ENCODE measurements at places on chromosomes 2 and 18.
A peak's percentile ranks its signal among the peaks of the same experiment; 100 is the strongest.

DNA sequence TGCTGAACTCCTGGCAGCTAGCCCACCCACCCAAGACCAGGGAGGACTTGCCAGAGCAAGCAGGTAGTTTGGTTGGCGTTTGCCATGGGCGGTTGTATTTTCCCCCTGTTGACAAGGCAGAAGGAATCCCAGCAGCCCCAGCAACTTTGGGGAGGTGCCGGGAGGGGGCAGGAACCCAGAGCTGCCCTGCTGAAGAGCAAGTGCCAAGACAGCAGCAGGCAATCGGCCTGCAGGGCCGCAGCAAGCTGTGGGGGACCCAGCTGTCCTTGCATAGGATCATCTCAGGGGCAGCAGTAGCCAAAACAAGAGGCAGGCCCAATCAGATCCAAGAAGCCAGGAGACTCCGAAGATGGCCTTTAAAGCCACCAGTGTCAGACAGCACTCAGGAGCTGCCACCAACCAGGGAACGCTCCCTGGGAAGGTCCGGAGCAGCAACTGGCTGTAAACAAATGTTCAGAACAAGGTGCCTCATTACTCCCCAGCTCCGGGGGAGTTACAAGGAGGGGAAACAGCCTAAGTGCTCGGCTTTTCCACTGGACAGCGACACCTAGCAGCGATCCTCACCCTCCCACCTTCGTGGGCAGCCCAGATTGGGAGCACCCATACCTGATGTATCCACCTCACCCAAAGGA, 2.1 kb downstream of the ST8SIA5 start:
- DNase-seq, result no peak

GRCh38 chr2:170121689-170122088, 56.3 kb upstream of the MYO3B start:
- DNase-seq, result no peak

- no peak for DNase-seq
These were observed 231.5 kb downstream of the SRBD1 start for GRCh38 chr2:45379399-45380087.

DNA sequence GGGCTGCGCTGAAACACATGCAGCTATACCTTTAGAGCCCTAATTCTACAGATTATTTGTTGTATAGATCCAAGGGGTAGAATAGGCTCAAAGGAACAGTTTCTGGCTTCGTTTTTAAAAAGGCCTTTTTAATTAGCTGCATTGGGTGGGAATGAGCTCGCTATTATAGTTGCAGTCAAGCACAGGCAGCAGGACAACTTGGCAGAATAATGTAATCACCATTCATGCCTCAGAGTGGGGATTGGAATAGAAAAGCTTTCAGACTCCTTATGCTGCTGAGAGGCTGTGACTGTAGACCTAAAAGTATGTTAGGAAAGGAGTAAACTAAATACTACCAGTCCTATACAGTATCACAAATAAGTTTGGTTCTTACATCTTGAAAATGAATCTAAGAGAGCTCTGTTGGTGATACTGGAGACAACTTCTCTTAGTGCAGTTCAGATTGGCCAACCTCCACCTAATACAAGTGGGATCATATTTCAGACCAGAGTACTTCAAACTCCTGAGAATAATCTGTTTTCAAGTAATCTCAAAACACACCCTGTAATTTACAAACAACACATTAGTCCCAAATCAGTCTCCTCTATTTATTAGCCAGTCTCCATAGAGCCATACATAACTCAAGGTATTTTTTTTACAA, 121.4 kb downstream of the ANTXR1 start:
- DNase-seq, result no peak

DNA sequence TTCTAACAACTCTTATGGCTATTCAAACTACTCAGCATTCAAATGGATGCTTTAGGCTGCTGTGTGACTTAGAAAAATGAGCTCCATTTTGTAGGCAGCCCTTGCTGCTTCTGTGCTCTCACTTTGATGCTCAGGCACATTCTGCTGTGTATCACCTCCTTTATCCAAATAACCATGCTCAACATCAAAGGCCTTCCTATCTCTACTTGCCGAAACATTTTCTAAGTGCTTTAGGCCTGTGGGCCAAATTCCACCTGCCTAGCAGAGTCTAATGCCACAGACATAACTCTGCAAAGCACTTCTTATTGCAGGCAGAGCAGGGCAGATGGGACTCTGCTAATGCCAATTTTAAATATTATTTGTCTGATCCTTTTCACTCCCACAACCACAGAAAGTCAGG, 397.4 kb downstream of the RND3 start:
- no peak for DNase-seq

DNA sequence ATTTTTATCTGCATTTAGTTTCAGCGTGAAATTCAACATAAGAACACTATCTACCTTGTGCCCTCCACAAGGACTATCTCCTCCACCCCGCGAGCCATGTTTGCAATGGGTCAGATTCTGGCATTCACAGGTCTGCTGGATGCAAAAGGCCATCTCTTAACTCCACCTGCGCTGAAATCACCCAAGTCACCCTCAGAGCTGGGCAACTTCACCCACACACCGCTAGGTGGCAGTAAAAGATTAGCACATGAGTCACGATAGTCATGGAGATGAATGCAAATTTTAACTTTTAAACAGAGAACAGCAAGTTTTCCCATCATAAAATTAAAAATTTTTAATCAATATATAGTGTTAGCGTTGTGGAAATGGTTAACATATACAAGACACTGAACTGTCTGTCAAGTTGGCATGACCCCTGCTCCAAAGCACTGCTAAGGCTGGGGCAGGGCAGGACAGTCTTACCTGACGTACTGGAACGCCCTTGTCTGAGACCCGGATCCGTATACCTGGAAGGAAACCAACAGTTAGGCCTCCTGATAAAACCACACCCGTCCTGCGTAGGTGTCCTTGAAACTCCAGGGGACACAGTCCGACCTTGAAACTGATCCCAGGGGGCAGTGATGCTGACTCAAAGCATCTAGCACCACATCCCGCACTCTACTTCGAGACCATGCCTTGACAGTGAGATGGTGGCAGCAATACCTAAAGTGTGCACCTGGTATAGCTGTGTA, 89.6 kb downstream of the UXS1 start:
- no peak for DNase-seq

- no peak for DNase-seq
These were observed 43.8 kb downstream of the MAIP1 start for GRCh38 chr2:199999166-199999565.

DNA sequence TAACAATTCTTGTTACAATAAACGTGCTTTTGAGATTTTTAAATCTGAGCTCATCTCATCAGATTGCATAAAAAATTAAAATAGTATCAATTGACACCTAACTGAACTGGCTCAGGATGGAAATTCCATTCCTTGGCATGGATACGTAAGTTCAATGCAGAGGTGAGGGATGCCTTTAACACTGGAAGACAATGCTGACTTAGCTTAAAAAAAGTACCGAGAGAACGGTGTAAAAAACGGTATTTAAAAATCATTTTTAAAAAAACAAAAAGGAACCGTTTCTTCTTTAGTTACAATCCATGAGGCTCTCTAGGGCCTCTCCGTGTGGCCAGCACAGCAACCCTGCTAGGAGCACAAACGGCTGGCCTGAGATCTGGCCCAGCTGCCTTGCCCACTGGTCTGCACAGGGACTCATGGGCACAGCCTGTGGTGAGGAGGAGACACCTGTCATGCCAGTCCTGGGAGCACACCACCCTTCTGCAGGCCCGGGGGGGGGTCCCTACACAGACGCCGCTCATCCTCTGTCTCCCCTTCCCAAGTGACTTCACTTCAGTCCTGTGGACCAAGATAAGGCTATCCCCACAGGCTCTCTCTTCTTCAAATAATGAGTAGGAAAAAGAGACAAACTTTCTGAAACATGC, 45.2 kb downstream of the FAM168B start:
- DNase-seq, result no peak

DNA sequence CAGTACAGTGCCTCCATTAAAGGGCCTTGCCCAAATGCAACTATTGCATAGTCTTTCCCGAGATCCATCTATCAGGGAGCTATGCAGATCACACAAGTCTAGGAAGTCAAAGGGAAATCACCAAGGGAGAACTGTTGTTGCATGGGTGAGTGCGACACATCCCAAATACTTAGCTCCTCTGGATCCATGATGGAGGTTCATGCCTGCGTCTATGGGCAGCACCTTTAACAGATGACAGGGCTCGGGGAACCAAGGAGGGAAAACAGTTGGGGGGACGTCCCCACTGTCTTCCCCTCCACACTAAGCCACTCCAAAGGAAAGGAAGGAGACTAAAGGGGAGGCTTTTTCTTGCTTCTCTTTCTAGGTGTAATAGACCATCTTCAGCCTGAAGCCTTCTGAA, 552.8 kb upstream of the PKDCC start:
- no peak for DNase-seq

DNA sequence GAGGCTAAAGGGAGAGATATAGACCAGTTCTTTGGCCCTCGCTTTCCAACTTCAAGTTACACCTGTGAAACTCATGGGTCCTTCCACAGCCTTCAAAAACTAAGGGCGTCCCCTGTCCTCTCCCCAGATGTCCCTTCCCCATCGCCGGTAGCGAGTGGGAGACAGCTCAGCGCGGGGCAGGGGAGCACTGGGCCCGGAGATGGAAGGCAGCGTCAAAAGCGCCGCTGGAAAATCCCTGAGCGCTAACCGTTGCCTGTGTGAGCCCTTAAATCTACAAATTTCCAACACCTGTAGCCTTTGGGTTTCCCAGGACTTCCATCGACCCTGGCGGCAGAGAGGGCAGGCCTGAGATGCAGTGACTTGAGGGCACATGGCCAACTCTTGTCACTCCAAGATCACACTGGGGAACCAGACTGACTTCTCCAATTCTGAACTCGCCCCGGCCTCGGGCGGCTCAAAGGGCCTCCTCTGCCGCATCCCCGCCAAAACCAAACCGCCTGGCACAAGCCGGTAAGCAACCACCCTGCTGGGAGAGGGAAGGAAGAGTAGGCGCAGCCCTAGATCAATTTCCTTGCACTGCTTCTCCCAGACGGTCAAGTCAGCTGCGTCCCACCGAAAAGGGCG, 879 bp upstream of the EPAS1 start:
- DNase-seq, result peak; percentile 84

DNA sequence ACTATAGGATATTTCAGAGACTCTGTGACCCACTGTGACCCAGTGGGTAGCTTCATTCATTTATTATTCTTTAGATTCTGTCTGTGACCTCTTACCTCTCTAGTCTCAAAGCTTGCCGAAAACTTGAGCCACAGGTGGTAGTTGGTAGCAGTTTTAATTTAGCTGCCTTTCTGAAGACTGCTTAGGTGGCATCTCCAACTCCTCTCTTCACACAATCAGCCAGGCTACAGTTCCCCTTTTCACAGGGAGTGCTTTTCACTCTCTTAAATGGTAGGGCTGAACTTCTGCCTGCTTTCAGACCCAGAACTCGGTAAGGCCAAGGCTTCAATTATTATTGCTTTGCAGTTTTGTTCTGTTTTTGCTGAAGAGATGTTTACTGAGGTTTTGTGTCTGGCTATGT, 349.6 kb downstream of the ARL6IP6 start:
- DNase-seq, result no peak

DNA sequence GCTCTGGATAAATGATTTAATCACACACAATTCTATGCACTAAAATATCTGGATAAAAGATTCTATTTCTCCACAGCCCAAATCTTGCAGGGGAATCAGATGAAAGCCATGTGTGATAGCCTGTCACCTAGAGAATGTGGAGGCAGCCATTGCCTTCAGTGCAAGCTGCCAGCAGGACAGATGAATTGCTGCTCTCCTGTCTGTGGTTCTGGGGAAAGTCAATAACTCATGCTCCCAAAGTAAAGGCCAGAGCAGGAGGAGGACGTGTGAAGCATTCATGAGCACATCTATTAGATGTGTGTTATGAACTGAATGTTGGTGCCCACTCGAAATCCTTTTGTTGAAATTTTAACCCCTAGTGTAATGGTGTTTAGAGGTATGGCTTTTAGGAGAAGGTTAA, 195.1 kb downstream of the RDH14 start:
- DNase-seq, result no peak

DNA sequence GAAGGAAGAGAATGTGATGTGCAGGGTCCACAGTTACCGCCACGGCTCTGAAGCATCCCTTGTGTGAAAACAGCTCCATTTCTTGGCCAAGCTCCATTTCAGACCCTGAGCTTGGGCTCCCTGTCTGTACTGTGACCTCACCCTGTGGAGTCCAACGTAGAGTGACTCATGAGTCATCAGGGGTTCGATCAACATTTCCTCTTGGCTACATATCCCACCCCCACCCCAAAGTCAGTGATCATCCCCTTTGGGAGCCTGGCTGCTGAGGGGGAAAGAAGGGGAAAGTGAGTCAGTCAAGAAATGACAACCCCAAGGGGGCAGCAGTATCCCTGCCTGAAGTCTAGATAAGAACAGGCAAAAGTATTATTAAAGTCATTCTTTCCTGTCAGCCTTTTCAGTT, 62.2 kb downstream of the PAPOLG start:
- no peak for DNase-seq

GRCh38 chr2:8623958-8624591, 57.8 kb upstream of the ID2 start:
- DNase-seq, result no peak

DNA sequence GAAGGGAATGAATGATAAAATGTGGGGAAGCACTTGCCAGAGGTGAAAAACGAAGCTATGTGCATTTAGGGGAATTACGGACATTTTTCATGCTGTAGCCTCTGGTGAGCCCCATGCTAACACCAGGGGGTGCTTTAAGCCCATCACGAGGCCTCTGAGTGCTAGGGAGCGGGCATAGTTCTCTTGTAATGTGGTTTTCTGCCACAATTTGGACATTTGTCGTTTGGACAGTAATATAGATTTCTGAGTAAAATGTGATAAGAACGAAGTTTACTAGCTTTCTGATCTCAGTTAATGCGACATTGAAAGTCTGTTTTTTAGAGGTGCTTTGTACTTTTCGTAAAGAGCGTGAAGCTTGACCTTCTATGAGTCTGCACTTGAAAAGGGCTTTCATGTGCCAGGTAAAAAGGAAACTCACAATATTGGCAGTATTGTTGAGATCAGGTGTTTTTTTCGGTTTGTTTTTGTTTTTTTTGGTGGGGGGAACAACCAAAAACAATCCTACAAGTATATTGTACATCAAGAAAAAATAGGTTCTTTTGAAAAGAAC, 50.6 kb downstream of the TRAF3IP1 start:
- peak; percentile 69 for DNase-seq

- no peak for DNase-seq
These were observed 800 bp downstream of the TTC21B start for GRCh38 chr2:165952741-165953211.

DNA sequence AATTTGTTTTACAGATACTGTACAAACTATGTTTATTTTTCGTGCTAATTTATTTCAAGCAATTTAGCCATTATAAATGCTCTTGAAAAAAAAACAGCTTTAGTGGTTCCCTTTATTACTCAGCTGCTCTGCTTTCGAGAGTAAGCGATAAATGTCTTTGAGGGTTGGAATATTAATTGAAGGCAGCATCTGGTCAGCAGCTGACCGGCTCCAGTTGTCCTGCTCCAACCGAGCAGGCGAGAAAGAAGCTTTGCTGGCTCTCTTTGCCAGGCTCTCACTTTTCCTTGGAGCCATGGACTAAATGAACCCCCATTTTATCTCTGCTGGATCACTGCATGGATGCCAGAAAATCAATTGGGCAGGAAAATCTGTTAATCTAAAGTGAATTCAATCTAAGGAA, 147.4 kb downstream of the LNPK start:
- DNase-seq, result no peak

GRCh38 chr2:44320832-44321231, 40.5 kb downstream of the PREPL start:
- DNase-seq, result no peak

Data from upper lobe of right lung (tissue), 1 donor.